ENCODE measurements at places on chromosomes 5 and 9.
A peak's percentile ranks its signal among the peaks of the same experiment; 100 is the strongest.

DNA sequence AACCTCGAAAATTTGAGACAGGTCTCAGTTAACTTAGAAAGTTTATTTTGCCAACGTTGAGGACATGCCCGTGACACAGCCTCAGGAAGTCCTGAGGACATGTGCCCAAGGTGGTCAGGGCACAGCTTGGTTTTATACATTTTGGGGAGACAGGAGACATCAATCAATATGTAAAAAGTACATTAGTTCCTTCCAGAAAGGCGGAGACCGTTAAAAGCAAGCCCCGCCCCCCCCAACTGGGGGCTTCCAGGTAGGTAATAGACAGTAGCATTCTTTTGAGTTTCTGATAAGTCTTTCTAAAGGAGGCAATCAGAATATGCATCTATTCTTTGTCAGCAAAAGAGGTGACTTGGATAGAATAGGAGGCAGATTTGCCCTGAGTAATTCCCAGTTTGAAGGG is 599 bp upstream of the MOCS2 start:
- no peak for DNase-seq

DNA sequence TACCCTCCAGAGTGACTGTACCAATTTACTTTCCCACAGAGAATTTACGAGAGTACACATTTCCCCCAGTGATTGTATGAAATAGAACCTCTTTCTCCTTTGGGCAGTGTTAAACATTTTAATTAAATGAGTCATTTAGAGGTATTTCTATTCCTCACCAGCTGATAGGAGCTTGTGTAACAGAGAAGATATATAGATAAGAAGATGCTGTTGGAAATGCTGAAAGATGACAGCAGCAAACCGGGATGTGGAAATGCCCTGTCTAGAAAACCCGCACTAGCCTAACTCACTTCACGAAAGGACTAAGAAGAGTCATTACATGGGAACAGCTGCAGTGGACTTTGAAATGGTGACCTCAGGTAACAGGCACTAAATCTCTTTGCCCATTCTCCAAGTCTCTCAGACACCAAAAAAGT is 68.3 kb downstream of the LPAR1 start:
- no peak for DNase-seq

- DNase-seq: no peak
These were observed 144.9 kb downstream of the MYO10 start for GRCh38 chr5:16791036-16791705.

DNA sequence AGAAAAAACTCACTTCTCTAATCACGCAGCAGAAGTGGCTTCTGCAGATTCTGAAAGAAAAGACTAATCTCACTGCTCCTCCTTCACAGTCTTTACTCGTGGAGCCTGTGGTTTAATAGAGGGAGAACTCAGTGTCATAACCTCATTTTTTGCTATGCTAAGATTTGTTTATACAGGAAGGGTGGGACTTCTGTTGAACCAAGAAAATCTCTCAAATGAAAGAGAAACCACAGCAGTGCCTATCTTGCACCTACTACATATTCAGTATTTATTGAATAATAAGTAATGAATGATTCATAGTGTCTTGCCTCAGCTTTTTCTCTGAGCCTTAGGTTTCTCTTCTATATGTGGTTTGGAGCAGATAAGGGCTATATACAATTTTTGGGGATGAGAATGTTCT is 136.1 kb upstream of the DMAC1 start:
- no peak for DNase-seq

DNA sequence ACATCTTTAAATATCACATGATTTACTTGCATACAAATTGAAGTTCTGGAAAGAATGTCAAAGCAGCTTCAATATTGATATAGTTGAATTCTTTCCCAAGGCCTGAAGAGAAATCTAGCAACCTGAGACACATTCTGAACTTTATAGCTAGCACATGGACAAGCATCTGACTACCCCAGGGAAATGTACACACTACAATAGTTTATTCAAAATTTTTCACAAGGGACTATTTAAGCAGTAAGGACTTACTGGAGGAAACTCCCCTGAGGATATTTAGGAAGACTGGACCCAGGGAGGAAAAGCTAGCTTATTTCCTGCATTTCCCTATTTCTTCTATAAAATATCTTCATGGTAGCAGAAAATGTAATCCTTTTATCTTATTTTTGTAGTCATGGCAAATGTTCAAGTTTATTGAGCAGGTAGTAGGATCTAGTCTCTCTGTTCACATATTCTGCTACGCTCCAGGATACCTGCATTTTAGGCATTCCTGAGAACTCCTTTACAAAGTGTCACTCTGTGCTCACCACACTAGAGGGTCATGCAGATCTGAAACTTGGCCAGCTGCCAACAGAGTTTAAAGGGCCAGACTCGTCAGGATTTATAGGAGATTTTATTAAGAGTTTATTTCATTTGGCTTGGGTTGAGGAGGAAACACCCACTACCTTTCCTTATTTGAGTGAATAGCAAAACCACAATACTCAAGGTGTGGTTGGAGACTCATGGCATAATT is 348.4 kb upstream of the FTMT start:
- DNase-seq: no peak

GRCh38 chr5:96433066-96433447 is at the start of gene PCSK1:
PCSK1 (minus strand) TSS chr5:96433248; CDS start chr5:96433042, 206 bp downstream.
- DNase-seq: no peak

GRCh38 chr9:112819635-112820496 is 69.3 kb downstream of the SNX30 start:
- DNase-seq: no peak

DNA sequence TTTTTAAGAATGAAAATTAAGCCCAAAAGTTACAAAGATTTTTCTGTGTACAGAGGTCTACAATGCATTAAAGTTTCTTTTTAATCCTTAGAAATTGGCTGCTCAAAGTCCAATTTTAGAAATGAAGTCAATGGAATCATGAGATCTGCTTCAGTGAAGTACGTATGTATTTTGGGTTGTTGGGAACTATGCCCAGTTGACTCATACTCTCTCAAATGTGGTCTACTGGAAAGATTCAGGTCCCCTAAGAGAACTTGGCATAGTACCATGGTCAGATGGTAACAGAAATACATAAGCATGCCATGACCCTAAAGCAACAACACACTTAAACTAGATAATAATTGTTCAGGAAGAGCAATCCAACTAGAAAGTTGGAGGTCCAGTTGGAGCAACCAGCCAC is 23.0 kb downstream of the FBLL1 start:
- DNase-seq: no peak

DNA sequence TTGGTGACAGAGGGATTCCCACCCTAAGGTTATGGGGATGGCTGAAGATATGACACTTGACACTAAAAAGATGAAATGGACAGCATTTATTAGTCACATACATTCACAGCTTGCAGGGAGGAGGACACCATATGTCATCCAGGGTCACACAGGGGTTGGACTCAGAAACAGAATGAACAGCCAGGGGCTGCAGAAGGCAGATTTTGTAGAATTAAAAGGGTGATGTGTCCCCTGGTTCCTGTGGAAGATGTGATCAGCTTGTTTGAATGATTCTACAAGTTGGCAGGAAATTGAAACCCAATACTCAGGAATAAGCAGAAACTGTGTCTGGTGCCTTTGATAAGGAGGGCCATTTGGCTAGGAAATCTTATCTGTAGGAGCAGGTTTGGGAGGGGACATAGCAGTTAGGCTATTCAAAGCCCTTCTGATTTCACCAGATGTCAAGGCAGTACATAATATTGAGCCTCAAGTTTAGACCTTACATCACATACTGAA is 102.3 kb upstream of the GRIN3A start:
- no peak for DNase-seq

- DNase-seq: no peak
These were observed 57.4 kb downstream of the DAP start for GRCh38 chr5:10703676-10704075.

DNA sequence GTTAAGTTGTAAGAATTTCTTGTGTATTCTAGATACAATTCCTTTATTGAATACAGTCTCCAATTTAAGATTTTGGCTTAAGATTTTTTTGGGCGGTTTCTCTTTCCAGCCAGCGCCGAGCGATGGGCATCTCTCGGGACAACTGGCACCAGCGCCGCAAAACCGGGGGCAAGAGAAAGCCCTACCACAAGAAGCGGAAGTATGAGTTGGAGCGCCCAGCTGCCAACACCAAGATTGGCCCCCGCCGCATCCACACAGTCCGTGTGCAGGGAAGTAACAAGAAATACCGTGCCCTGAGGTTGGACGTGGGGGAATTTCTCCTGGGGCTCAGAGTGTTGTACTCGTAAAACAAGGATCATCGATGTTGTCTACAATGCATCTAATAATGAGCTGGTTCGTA is 278.7 kb upstream of the TARS1 start:
- no peak for DNase-seq

- DNase-seq: no peak
These were observed 71.4 kb downstream of the OTULIN start for GRCh38 chr5:14735944-14736343.

- no peak for DNase-seq
These were observed 334.1 kb upstream of the CD180 start for GRCh38 chr5:67530609-67531255.

- DNase-seq: no peak
These were observed 41.3 kb upstream of the ZSWIM6 start for GRCh38 chr5:61290791-61291210.

- DNase-seq: no peak
These were observed 837 bp downstream of the PCDHB2 start for GRCh38 chr5:141095263-141095641.

DNA sequence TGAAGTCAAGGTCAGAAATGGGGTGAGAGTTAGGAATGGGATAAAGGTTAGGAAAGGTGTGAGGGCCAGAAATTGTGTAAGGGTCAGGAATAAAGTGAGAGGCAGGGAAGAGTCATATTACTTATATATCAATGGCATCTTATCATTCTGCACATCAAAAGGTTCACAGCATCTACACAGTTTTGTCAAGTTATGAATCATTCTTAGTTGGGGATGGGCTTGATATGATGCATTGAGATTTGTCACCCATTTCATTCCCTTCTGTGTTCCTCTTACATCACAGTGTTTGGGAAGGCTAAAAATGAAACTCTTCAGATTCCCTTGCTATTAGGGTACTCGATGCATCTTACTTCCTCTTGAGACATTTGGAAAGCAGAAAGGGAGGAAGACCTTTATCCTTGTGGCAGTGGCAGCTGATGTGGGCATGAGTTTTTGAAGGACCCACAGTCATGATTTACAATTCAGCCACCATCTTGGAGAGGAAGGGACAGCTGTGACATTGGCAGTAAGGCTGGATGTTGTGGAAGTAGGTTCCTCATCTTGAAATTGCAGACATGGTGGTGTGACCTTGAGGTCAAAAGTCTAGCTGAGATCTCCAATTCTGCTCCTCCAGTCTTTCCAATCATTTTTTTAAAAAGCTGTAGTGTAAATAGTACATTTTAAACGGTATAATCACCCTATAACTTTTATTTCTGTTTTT is 24.2 kb upstream of the NPR3 start:
- no peak for DNase-seq

GRCh38 chr5:100900142-100900795 is 2.8 kb downstream of the ST8SIA4 start:
- DNase-seq: peak; percentile 65

- DNase-seq: peak; percentile 24
These were observed 36.4 kb downstream of the GLT6D1 start for GRCh38 chr9:135602789-135603481.

DNA sequence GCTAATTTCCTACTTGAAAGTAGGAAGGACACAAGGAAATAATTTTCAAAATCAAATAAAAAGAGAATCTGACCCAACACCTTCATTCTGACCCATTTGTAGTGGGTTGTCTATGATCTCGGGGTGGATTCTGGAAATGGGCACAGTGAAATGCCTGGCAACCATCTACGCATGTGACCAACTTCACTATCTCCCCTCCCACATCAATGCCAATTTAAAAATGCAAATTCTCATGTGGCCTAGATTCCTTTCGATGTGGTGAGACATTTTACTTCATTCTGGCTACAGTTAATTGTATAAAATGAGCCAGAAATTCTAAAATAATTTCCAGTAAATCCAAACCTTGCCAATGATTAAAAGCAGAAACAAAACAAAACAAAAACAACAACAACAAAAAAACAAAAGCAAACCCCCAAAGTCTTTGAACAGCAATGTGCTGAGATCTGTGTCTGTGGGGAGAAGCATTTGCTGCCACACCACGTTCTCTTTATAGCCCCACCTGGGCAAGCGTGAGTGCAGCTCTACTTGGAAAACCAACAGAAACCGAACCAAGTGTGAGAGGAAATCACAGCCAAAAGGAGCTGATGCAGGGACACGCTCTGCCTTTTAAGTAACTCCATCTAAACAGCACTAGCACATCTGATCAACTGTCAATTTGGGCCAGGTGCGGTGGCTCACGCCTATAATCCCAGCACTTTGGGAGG is 59.0 kb downstream of the USP20 start:
- no peak for DNase-seq

DNA sequence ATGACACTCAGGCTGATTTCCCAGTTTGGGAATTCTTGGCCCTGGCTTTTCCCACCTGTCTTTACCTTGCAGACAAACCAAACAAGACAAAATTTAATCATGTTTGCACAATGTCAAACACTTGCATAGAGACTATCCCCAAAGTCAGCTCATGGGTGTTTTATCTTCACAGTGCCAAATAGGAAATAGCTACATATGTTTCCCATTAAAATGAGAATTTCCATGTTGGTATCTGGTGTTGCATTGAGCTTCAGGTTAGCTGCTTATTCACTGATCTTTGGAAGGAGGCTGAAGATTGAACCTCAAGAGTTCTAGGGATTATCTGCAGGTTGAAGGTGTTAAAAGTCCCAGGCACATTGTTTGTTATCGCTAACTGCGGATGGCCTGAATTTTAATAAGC is 19.5 kb downstream of the MAP1B start:
- no peak for DNase-seq

- DNase-seq: no peak
These were observed 349.2 kb downstream of the DEPDC1B start for GRCh38 chr5:60350794-60351193.

DNA sequence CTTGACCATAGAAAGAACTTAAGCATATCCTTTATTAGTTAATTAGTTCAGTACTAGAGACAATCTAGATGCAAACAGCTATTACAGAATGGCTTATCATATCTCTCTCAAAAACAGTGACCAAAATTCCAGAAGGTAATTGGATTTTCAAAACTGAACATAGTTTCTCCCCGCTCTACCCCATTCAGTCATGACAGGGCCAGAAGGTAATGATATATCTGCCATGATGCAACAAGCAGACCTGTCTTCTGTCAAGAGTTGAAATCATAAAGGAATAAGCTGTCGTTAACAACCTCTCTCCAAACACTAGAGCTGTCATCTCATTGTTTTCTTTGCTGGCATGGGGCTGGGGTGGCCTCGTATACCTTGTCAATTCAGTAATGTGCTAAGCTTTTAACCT is 200.5 kb upstream of the POU5F2 start:
- no peak for DNase-seq

GRCh38 chr9:6488395-6488794 is 75.4 kb downstream of the UHRF2 start:
- DNase-seq: no peak

DNA sequence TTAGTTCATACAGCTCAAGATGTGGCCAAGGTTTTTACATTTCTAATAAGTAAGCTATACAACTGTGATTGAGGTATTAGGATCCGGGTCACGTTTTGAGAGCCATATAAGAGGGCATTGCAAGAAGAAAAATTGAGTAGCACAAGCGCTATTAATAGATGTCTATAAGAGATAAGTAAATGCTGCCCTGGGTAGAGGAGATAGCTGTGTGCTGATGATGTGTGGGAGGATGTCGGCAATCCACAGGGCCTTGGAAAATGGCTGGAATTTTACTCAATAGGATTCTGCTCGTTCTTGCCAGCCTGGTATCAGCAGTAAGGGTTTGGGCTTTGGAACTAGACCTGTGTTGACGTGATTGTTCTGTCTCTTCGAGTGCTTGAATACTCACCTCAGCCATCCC is 41.6 kb downstream of the CSF1R start:
- no peak for DNase-seq

- no peak for DNase-seq
These were observed 23.5 kb upstream of the ERAP2 start for GRCh38 chr5:96852759-96853158.

GRCh38 chr9:26292943-26293342 is 599.7 kb downstream of the CAAP1 start:
- DNase-seq: no peak
